ENCODE measurements at places on chromosomes 12 and 14.

GRCh38 chr14:104348741-104349140 is 210.4 kb downstream of the KIF26A start:
- no peak for DNase-seq

DNA sequence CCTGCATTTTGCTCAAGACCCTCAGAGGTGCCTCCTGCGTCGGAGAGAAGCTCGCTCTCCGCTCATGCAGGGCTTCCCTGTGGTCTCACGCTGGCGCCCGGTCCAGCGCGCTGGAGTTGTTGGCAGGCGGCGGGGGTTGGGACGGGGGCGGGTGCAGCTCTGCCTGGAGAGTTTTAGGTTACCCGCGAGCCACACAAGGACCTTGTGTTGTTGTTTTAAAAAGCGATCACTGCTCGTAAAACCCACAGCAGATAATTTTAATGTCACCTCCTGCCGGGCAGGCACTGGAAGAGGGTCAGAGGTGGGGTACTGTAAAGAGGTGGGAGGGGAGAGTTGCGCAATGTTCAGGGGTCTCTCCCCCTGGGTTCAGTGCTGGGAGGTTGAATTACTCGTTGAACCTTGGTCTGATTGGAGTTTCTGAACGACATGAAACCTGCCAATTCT is 850 bp downstream of the SMOC1 start:
- no peak for DNase-seq

DNA sequence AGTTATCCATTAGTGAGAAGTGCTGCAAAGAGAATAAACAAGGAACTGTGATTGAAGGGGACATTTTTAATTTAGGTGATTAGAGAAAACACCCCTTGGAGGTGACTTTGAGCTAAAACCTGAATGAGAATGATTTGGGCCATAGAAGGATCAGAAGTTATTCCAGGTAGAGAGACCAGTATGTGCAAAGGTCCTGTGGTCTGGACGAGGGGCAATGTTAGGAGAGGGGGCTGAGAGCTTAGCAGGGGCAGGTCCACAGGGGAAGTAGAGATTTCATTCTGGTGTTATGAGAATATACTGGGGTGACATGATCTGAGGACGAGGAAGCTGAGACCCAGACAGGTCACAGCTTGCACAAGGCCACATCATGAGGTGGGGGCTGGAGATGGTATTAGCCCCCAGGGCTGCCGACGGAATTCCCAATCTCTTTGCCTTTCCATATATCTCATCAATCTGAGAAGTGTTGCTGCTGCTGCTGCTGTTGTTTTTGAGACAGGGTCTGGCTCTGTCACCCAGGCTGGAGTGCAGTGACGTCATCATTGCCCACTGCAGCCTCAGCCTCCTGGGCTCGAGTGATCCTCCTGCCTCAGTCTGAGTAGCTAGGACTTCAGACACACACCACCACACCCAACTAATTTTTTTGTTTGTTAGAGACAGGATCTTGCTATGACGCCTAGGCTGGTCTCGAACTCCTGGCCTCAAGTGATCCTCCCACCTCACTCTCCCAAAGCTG is 55.6 kb downstream of the KCTD10 start:
- no peak for DNase-seq

- no peak for DNase-seq
Observed at GRCh38 chr14:99075771-99076375, 196.1 kb downstream of the BCL11B start.

DNA sequence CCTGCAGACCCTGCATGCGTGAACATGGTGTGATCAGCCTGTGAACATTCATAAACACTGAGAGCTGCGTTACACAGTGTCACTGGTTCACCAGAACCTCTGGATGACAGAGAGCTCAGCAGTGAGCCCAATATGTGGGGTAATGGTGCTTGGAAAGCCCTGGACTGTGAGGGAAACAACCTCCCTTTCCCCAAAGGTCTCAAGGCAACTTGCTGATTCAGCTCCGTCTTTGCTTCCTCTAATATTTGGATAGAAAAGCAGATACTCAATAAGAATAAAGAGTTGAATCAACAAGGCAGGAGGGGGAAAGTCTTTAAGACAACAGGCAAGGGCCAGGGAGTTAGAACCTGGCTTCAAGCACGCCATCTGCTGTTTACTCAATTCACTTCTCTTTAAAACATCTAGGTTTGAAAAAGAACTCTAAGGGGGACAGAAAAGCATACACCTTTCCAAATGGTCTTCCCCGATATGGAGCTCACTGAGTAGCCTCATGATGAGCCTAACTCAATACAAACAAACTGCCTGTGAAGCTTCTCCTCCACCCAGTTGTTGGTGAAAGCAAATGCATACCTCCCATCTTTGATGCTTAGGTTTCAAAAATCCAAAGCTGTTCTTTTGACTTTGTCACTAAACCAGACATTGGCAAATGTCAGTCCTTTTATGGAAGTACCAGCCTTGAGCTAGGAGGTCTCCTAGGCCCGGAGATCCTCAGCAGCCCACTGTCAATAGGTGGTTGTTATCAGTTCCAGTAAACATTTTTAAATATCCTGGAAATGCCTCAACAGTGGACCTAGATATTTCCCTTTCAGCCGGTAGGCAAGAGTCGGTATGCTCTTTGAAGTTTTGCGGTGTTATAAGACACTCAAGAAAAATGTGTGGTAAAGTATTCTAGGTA is 76.1 kb downstream of the SAMD4A start:
- DNase-seq: no peak

DNA sequence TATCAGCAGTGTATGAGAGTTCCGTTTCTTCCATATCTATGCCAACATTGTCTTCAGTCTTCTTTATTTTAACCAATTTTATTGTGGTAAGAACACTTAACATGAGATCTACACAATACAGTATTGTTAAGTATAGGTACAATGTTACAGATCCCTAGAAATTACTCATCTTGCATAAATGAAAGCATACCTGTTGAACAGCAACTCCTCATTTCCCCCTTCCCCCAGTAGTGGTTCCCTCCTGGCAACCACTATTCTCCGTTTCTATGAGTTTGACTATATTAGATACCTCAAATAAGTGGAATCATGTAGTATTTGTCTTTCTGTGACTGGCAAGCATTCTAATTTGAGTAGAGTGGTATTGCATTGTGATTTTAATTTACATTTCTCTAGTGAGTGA is 150.5 kb downstream of the CRADD start:
- no peak for DNase-seq

GRCh38 chr12:11812586-11813437 is 163.3 kb downstream of the ETV6 start:
- DNase-seq: no peak

GRCh38 chr14:91294153-91294552 is 49.6 kb upstream of the GPR68 start:
- DNase-seq: no peak

GRCh38 chr14:51203881-51204280 is 36.2 kb upstream of the TMX1 start:
- DNase-seq: no peak

DNA sequence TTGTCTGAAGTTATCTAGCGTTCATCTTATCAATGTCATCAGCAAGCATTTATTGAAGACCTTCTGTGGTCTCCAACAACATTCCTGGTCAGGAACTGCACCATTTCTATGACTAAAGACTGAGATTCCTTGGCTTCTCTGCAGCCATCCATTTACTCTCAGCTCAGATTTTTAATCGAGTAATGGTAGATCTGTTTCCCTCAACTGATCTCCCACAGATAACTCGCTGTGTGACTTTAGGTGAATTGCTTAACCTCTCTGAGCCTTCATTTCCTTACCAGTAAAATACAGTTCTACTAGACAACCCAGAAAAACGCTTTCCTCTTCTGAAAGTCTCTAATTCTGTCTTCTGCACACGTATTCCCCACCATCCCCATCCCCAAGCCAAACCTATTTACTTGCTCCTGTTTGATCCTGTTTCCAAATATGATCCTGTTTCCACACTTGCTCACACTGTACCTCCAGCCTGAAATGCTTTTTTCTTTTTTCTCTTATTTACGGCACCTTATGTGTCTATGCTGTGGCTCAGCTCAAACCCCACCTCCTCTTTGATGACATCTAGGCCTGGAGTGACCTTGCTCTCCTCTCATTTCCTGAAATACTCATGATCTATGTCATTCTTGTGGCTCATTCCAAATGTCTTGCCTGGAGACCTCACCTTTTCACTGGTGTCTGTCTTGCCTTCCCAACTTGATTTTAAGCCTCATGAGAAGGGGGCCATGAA is 21.8 kb downstream of the PLXNC1 start:
- no peak for DNase-seq

DNA sequence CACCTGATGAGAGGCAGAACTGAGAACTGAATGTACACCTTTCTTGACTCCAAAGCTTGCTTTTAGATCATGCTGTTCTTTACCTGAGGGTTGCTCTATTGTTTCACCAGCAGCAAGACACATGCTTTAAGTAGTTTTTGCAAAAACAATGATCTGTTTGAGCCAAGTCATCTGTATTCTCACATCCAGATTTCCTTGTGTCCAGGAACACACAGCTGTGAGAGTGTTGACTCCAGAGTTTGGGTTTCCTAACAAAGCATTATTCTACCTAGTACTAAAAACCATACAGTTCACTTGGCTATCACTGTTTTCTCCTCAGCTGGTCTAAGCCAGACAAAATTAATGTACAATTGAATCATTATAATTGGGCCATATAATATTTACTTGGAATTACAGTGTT is 120.4 kb downstream of the STAB2 start:
- DNase-seq: no peak

GRCh38 chr14:69987406-69988121 is 108.3 kb downstream of the SMOC1 start:
- DNase-seq: no peak

DNA sequence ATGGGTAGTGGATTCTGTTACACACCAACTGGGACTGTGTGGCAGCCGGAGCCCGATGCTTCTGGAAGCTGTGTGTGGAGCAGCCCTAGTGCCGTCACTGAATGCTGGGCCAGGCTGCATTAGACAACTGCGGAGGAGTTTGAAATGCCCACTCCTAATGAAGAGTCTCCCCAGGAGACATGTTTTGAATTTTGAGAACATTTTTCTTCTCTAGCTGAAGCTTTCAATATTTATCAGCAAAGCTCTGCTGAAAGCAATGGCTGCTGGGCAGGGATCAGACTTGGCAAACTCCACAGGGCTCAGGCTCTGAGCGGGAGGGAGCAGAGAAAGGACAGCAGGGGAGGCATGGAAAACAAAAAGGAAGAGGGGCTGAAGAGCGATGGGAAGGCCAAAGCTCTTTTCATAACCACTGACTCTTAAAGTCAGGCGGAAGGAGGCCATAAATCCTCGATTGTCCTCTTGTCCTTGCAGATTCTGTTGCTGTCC is 189.1 kb downstream of the MON2 start:
- no peak for DNase-seq

DNA sequence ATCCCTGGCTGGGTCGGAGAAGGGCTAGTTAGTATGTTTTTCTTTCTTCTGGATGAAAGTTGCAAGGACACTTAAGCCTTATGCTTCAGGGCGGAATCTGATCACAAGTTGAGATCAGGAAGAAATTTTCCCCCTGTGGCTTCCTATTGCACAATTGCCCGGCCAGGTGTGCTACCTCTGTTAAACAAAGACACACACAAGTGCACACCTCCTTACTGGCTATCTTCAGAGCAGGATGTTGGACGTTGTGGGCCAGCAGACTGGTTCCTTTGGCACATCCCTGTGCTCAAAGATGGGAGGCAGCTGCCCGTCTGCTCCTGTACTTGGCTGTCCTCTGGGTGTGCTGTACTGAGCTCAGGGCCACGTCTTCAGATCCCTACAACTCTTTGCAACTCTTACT is 19.1 kb downstream of the ETV6 start:
- no peak for DNase-seq

GRCh38 chr12:89756194-89756584 is 47.6 kb upstream of the ATP2B1 start:
- no peak for DNase-seq

DNA sequence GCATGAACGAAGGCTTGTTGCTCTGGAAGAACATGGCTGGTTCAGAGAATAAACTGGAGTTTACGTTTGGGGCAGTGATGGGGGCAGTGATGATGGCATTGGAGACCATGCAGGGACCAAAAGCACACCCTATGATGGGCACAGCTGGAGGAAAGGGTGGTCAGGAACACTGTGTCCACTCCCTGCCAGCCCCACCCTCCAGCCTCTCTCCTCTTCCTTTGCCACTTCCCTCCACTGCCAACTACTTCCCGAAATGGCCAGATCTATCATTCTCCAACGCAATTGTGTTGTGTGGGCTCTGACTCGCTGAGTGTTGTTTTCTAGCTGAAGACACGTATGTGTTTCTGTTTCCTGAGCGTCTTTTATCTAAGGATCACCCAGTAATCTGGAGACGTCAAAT is 39.3 kb upstream of the GSG1 start:
- no peak for DNase-seq

- no peak for DNase-seq
Observed at GRCh38 chr14:83664389-83664788, 1865.6 kb upstream of the FLRT2 start.

GRCh38 chr12:94151582-94151981 is 3.2 kb downstream of the PLXNC1 start:
- no peak for DNase-seq

GRCh38 chr14:32374155-32374554 is 45.1 kb downstream of the AKAP6 start:
- no peak for DNase-seq

- DNase-seq: no peak
Observed at GRCh38 chr12:119989361-119989730, 310 bp downstream of the BICDL1 start.
